ENCODE measurements at places on chromosomes 1 and 21.

GRCh38 chr1:20604678-20605077, 15.8 kb downstream of the CDA start:
- no peak for DNase-seq

DNA sequence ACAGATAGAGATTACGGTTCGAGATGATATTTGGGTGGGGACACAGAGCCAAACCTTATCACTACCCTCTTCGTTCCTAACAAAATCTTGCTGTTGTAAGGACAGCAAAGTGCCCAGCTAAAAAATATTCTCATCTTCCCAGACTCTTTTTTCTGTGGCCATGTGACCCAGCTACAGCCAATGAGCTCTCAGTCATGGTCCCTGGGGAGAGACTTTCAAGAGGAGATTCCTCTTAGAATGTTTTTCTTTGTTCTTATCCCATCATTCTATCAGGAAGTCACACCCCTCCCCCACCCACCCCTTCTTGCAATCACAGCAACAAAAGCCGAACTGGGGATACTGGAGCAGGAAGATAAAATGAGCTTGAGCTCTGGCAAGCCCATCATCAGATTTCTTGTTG, 247.1 kb downstream of the CHRM3 start:
- DNase-seq = no peak

GRCh38 chr1:211381481-211382181, 55.0 kb downstream of the TRAF5 start:
- DNase-seq = no peak

DNA sequence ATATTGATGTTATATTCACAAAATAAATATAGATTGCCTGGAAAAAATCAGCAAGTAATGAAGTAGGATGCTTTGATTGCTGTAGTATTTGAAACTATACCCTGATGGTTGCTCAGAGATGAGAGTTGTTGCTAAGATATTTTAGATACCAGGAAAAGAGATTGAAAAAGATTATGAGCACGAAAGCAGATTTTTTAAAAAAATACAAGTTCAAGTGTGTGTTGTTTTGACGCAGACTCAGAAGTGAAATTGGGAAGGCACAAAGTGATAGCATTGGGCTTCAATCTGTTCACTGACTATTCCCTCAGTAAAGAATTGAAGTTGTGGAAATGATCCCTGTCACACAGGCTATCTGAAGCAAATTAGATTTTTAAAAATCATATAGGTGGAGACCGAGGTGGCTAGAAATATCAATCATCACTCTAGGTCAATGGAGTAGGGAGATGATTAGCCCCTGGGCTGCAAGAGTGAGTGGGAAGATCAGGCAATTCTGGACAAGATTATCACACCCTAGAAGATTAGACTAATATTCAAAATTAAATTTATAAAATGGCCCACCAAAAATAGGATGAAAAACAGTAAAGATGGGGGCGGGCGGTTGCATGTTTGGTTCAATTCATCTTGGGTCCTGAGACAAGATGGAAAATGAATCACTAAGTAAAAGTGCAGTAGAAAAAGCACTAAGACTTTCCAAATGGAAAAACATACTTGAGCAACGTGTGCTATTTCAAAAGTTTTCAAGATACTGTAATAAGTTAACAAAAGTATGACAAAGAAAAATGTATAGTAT, 41.5 kb upstream of the LRRC8D start:
- no peak for DNase-seq

GRCh38 chr1:119587341-119587740, 60.7 kb downstream of the ZNF697 start:
- DNase-seq = no peak

DNA sequence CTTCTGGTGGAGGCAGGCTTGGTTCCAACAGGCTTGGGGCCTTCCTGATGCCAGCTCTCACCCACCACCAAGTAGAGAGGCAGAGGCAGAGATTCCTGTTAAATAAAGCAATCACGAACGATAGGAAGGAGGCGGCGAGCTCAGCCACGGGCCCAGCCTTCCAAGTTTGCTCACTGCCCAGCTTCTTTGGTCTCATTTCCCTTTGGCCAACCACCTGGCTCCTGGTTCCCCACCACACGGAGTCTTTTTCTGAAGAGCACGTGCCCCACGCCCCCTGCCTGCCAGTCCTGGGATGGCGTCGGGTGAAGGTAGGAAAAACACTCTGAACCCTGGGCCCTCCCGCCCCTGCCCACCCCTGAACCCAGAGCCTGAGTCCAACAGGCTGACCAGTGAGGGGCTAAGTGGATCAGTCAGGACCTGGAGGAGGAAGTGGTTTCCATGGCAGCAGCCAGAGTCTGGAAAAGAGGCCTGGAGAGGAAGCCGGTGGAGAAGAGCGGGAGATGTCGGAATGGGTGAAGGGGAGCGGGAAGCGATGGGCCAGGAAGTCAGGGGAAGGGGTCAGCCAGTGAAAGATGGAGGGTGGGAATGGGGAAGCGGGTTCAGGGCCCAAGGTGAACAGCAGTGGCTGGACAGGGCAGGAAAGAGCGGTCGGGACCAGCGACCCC, 158.2 kb upstream of the KLHDC7A start:
- DNase-seq = no peak

GRCh38 chr21:31491617-31492016, 147.6 kb upstream of the TIAM1 start:
- DNase-seq = no peak

- peak; percentile 10 for DNase-seq
These were observed 536.8 kb downstream of the KCNT2 start for GRCh38 chr1:196071447-196071846.

DNA sequence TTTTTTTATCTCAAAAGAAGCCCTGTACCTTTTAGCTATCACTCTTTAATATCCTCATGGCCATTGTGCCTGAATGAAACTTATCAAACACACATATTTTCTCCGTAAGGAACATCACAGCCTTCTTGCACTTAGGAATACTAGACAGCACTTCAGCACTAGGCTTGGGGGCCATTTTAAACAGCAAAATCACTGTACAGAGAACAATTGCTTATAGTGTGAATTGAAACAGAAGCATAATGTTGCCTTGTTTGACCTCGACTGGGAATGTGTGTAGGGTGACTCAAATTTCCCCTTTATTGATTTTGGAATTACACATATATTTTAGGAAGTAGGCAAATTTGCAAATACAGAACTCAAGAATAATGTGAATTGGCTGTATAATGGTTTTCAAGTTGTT, 36.4 kb downstream of the KYAT3 start:
- no peak for DNase-seq

- no peak for DNase-seq
These were observed 1.3 kb downstream of the DLGAP3 start for GRCh38 chr1:34928066-34928696.

GRCh38 chr1:112714313-112715263, 544 bp downstream of the PPM1J start:
- DNase-seq = no peak
